ENCODE measurements at places on chromosomes 2 and 18.

GRCh38 chr2:148742373-148742772, 97.8 kb downstream of the EPC2 start:
- no peak for DNase-seq

DNA sequence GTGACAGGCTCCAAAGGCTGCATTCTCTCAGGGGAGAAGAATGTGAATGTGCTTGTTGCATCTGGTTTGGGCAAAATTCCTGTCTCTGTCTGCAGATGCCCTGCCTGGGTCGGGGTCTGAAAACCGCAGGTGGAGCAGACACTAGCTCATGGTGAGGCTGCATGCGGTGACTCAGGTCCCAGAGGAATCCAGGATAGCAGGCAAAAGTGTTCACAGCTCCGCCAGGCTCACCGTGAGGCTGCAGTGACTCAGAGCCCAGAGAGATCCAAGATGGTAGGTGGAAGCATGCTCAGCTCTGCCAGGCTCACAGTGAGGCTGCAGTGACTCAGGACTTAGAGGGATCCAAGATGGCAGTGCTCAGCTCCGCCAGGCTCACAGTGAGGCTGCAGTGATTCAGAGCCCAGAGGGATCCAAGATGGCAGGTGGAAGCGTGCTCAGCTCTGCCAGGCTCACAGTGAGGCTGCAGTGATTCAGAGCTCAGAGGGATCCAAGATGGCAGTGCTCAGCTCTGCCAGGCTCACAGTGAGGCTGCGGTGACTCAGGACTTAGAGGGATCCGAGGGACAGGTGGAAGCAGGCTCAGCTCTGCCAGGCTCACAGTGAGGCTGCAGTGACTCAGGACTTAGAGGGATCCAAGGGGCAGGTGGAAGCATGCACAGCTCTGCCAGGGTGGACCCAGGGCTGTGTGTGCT, 200.5 kb downstream of the ACKR3 start:
- peak; percentile 29 for DNase-seq

DNA sequence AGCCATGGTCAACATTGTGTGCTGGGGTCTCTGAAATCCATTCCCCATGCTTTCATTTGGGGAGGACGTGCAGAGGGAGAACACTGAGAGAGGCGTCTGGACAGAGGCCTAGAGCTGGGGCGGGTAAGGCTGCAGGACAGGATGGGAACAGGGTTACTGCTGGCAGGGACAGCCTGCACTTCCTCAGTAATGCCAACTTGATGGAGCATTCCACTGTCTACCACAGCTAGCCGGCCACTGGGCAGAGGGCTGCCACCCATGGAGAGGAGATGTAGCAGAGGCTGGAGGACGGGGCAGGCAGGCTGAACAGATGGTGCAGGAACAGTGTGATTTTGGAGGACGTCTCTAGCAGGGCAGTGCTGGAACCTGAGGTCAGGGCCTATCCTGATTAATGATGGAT, 29.3 kb downstream of the MRPL33 start:
- DNase-seq, result no peak

DNA sequence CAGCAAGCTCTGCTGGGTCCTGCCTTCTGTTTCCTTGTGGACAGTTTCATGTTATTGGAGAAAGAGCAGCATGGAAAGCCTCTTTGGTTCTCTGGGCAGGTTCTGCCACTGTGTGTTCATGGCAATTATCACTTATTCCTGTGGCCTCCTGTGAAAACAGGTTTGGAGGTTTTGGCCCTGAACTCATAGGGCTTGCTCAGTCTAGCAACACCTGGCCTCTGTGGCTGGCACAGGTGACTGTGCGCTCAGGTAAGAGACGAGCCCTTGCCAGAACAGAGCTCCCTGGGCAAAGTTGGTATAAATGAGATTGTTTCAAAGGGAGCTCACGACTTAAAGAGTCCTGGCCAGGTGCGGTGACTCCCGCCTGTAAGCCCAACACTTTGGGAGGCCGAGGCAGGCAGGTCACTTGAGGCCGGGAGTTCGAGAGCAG, 5.7 kb downstream of the CEP68 start:
- DNase-seq, result no peak

DNA sequence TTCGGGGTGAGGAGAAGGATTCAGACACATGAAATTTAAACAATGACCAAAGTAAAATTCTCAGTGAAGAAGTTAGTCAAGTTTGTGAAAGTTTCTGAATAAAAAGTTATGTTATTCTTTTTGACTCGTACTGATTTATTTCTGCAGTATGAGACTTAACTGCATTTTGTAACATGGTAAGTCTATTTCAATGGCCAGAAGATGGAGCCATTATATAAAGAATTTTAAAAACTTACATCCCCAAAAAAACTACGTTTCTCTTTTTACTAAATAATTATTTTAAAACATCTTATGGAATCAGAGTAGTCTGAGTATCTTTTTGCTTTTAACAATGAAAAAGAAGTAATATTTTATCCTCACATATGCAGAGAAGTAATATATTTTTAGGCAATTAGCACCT, 51.4 kb upstream of the SCN1A start:
- DNase-seq, result no peak

DNA sequence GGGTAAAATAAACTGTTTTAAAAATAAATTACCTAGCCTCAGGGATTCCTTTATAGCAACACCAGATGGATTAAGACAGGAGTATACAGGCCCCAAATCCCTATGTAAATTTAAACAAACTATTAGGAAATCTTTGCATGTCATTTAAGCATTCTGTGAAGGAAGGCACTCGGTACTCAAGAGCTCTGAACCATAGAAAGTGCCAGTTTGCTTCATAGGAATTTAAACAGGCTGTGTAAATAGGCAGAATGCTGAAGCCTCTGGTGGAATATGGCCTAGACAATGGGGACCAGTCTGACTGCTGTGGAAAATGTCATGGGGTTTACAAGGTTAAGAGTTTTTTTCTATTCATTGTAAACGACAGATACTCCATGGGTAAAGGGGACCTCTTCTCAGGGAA, 377.4 kb downstream of the DLGAP1 start:
- DNase-seq, result no peak

DNA sequence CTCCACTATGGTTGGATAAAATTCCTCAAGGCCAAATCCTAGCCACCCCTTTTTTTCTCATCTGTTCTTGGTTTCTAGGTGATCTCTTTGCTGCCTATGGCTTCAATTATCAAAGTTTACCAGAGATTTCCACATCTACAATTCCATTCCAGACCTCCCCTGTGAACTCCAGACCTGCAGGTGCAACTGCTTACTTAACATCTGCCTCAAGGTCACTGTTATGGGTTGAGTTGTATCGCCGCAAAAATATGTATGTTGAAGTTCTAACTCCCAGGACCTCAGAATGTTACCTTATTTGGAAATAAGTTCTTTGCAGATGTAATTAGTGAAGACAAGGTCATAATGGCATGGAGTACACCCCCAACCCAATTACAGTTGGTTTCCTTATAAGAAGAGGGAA, 60.4 kb upstream of the SOS1 start:
- no peak for DNase-seq

GRCh38 chr18:62717925-62718800, 2.8 kb downstream of the PHLPP1 start:
- no peak for DNase-seq

DNA sequence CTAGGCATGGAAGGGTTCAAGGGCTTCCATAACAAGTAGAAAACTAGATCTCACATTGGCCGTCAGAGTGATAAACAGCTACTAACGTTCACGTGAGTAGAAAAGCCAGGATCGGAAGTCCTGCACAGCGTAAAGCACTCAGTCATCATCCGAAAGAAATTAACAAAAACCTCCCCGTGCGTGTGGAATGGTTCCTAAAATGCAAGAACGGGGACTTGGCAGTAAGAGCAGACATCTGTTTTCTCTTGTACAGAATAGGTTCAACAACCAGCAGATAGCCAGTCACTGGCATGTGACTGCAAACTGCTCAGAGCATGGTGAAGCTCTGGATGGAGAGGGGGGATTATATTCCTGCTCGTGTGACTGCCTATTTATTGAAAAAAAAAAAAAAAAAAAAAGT, 106.9 kb upstream of the ITGB6 start:
- peak; percentile 87 for DNase-seq

DNA sequence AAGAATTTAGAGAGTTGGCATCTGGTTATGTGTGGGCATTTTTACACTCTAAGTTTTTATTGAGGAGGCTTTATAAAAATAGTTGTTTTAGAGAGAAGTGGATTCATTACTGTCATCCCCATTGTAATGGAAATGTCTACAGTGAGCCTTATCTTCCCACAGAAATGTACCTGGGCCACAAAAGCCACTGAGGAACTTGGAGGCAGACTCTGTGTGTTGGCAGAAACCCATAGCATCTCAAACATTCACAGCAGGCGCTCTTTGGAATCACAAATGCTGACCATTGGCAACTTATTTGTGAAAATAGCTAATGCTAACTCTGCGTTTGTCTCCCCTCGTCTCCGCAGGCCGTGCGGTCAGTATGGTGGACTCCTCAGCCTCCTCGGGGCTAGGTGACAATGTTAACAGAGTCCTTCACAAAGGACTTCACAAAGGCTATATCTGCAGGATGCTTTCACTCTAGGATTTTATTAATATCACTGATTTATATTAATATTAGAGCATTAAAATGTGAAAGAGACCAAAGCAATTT, 689.1 kb upstream of the POU3F3 start:
- DNase-seq, result no peak

DNA sequence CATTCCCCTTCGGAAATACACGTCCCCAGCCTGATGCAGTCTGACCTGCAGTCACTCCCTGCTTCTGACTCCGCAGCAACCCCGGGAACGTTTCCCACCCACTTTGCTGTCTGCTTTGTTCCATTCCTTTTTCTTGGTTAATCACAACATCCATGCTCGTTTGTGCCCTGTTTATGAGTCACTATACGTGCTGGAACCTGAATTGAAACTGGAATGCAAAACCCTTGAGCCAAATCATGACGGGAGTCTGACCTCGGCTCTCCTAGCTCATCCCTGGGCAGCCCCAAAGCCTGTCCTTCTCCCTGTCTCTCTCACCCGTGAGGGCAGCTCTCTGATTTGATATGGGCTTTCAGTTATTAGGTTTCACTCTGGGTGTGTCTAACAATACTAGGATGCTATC, 57.1 kb upstream of the RNF152 start:
- DNase-seq, result peak; percentile 11

- no peak for DNase-seq
Measured at GRCh38 chr18:9404565-9405060, 70.0 kb downstream of the TWSG1 start.

- DNase-seq, result no peak
Measured at GRCh38 chr2:47631792-47632398, 151.1 kb upstream of the MSH6 start.

DNA sequence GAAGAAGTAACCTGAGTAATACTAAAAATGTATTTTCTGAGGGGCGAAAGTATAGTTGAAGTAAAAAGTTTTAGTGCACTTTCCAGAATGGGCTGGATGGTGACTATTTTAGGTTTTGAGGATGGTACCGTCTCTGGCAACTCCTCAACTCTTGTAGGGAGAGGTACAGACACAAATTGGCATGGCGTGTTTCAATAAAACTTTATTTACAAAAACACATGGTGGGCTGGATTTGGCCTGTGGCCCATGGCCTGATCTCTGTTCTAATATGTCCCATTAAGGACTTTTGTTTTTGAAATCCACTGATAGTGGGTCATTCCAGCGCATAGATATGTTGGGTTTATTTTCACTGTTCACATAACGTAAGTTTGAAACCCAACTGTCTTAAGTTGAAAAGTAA, 132.8 kb downstream of the AGAP1 start:
- no peak for DNase-seq
